Smooth muscle cell of the brain vasculature (primary cell): ENCODE measurements at places on chromosomes 13 and 19.

DNA sequence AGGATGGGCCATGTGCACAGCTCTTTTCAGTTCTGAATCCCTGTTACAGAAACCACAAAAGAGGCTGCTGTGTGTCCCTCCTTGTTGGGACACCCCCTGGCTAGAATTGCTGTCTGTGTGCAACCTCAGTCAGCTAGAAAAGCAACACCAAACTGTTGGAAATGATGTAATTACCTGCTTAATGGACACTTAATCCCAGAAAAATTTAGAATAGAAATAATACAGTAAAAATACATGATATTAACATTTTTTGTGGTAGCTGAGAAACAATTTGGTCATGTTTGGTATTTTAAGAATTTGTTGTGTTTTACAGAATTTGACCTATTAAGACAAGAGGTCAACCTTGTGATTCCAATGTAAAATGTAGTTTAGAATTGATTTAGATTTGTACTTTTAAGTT, 46.8 kb downstream of the FAM124A start:
- no peak for DNase-seq

DNA sequence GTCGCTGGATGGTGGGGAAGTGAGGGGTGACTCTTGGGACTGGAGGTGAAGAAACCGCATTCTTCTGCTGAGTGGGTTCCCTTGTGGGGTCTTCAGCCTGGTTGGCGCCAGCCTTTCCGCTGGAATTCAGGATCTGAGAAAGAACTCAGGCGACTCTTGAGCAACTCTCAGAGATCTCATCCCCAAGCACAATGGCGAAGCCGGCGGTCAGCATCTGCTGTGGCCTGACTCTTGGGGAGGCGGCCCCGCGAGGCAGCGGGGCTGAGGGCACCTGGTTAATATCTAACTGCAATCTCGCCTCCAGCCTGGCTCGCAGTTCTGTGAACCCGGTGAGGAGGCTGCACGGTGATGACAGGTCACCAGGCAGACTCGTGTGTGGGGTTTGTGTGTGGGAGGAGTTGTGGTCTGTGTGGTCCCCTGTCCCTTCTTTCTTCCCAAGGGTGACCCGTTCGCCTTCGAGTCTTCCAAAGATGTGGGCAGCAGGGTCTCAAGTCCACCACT, 883 bp downstream of the ZNF441 start:
- DNase-seq: no peak

DNA sequence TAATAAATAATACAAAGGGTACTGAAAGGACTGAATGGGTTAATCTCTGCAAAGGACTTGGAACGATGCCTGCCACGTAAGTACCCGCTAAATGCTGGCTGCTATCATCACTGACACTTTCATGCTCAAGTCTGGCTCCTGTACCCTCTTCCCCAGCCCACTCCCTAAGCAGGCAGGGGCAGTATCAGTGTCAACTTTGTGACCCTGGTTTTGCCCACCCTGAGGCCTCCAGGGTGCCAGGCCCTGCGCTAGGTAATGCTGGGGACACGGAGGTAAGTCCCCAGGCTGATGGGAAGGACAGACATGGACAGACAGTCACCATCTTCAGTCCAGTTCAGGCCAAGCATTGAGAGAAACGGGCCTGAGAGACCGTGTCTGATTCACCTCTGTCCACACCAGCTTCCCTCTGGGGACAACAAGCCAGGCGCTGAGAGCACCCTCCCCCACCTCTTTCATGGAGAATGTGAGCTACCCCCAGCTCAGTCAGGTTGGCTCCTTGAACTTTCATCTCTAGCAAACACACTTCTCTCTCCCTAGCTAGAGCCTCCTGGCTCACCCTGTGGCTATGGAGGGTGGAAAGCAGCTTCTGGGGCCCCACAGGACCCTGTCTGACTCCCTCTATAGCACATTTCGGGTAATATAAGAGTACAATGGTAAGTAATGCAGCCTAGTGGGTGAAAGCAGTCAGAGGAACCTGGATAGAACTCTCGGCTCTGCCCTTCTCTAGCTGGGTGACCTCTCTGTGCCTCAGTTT, 800 bp downstream of the ETFB start:
- DNase-seq: no peak

- DNase-seq: no peak
Observed at GRCh38 chr19:48455908-48456562, 661 bp downstream of the KCNJ14 start.

- DNase-seq: no peak
Observed at GRCh38 chr19:45179072-45179891, 698 bp downstream of the BLOC1S3 start.

DNA sequence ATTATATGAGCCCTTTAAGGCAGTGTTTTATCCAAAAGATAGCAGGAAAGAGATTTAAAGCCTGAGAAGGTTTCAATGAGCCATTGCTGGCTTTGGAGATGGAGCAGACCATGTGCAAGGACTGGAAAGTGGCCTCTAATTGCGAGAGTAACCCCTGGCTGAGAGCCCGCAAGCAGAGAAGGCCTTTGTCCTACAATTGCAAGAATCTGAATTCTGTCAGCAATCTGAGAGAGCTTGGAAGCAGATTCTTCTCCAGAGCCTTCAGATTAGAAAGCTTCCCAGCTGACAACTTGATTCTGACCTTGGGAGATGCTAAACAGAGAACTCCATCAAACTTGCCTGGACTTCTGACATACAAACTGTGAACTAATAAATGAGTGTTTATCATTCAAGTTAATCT, 528.7 kb upstream of the KLF12 start:
- no peak for DNase-seq

DNA sequence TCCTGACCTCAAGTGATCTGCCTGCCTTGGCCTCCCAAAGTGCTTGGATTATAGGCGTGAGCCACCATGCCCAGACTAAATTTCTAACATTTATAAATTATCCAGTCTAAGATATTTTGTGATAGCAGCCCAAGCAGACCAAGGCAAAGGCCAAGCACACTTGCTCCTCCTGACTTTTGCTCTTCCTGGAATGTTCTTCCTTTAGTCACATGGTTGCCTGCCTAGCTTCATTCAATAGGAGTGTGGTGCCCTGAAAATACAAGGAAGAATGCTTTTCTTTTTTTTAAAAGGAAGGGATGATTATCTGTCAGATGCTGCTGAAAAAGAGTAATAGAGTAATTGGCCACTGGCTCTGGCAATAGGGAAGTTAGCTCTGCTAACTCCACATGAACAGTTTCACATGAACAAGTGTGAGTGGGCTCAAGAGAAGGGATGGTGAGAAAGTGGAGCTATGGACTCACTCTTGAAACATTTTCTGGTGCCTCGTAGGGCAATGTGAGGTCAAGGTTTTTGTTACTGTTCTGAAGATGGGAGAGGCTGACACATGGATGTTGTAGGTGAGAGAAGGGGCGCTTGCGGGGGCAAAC, 47.1 kb downstream of the USPL1 start:
- no peak for DNase-seq

DNA sequence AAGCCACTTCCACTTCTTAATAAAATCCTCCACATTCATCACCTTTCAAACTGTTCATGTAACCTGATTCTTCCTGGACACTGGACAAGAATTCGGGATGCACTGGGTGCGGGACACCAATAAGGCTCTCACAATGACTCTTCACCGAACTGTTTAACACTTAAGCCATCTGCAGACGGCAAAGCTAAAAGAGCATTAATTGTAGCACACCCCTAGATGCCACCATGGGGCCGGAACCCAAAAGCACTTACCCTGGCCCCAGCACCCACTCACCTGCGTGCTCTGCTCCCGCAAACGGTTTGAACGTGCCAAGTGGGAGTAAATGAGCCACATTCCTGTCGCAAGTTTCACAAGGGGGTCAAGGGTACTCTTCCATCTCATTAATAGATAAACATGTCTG, 254.3 kb upstream of the PRR20A start:
- no peak for DNase-seq

GRCh38 chr13:27970382-27971235, 1.5 kb upstream of the CDX2 start:
- no peak for DNase-seq

DNA sequence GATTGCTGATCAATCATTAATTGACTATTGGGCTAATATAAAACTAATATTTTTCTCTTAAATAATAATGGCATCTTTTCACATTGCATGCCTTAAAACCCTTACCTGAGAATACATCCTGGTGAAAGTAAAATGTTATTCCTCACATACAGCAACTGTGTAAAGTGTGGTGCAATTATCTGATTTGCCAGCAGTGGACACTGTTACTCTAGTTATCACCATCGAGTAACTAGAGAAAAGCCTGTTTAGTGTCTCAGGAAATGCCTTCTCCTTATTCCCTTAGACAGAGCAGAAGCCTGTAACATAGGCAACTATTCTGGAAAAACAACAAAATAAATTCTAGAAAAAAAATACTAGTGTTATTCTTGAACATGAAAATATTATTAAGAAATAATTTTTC, 459.8 kb downstream of the FGF14 start:
- peak; percentile 23 for DNase-seq

DNA sequence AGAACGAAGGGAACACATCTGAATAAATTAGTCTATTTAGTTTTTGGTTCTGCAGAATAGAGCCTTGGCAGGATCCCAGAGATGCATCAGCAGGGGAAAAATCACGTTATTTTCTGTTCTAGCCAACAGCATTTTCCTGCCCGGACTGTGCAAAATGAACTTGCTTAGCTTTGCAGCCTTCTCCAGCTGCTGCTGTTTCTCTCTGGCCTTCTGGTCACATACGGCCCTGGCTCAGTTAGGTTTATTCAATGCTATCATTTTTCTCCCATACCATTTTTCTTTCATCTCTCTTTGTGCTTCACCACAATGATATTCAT, 110.4 kb upstream of the KL start:
- peak; percentile 21 for DNase-seq

DNA sequence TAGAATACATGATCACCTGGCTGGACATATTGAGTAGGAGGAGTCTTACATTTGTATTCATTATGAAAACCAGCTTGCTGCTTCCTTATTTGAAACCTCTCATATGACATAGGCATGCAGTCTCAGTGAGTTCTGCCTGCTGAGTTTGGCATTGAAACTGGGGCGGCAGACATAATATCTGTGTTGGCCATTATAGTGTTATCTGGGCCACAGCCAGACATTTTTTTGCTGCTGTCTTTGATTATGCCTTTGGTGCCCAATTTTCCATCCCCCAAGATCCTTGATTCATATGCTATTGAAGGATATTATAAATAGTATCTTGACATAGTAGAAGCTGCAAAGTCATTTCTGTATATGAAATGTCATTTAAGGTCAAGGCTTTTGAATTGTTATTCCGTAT, 15.8 kb downstream of the FREM2 start:
- no peak for DNase-seq

- no peak for DNase-seq
Observed at GRCh38 chr19:29477831-29478577, 47.8 kb upstream of the VSTM2B start.

DNA sequence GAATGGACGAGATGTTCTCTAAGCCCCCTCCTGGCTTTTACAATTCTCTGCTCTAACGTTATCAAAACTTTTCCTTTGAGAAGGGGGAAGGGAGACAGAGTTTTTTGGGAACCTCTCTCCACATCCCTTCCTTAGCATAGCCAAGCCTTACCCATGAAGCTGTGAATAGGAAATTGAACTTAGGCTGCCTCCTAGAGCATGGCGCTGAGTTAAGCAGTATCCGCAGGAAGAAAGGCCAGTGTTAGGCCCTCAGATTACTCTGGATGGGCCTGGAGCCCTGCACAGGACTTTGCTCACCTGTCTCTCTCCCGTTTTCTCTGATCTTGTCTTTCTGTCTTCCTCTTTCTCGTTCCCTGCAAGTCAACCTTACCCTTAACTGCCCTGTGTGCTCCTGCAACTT, 39.6 kb downstream of the CYP2B6 start:
- DNase-seq: no peak

DNA sequence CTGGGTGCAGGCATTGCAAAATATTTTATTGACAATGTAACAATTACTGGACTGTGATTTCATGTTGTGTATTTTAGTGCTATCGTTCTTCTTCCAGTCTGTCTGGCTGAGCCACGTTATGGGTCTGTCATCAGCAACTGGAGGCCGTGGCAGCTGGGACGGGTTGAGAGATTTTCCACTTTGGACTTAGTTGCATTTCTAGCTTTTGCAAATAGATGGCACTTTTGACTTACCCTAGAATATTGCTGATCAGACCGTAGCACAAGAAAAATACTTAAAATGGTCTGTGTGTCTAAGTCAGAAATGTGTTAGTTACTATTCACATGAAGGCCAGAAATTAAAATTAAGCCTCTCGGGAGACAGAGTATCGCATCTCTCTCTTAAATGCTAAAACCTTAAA, 211.1 kb downstream of the TEX29 start:
- DNase-seq: no peak

DNA sequence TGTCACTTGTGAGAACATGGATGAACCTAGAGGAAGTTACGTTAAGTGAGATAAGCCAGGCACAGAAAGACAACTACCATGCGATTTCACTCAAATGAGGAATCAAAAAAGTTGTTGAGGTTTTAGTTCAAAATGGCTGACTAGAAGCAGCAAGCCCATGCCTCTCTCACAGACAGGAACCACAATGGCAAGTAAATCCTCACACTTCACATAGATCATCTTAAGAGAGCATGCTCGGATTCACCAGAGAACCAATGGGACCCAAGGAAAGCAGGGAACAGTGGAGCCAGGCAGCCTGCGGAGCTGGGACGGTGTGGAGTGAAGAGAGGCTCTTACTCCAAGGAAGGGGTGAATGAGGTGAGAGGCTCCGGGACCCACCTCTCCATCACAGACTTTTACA, 581.0 kb downstream of the UQCRFS1 start:
- DNase-seq: no peak

GRCh38 chr19:41694196-41694595, 6.1 kb upstream of the CEACAM7 start:
- no peak for DNase-seq

GRCh38 chr19:31254611-31255010, 94.6 kb downstream of the TSHZ3 start:
- DNase-seq: no peak

GRCh38 chr19:58392945-58393724, 2.3 kb upstream of the RNF225 start:
- DNase-seq: no peak

DNA sequence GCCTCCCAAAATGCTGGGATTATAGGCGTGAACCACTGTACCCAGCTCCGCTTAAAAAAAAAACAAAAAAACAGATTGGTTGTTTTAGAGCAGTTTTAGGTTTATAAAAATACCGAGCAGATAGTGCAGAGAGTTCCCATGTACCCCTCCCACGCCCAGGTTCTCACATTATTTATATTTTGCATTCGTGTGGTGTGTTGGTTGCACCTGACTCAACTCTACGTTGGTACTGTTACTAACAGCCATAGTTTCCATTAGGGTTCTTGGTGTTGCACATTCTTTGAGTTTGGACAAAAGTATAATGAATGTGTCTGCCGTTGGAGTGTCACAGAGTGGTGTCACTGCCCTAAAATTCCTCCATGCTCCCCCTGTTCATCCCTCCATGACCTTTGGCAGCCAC, 29.1 kb downstream of the MYO9B start:
- no peak for DNase-seq
